Activated CD4-positive, alpha-beta T cell treated with anti-CD3 and anti-CD28 coated beads for 4 hours (primary cell): ENCODE measurements at places on chromosomes 11 and 22.

GRCh38 chr11:125072961-125073590 is 10.0 kb downstream of the SLC37A2 start:
- DNase-seq: no peak

DNA sequence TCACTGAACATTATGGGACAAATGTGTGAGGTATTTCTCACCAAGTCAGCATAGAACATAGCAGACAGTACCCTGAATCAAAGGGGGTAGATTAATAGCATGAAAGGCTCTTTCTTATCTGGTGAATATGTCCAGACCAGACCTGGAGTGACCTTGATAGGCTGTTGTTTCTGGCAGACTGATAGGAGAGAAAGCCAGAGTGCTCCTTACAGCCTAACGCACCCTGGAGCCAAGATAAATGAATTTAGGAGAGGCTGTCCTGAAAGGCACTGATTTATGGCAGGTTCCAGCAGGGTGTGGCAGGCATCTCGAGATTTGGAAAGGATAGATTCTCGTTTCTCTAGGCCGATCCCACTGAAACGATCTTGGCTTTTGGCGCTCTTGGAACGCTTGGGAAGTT is 204.6 kb downstream of the DBX1 start:
- no peak for DNase-seq

- DNase-seq: no peak
Measured at GRCh38 chr11:70551351-70552166, 153.2 kb downstream of the CTTN start.

DNA sequence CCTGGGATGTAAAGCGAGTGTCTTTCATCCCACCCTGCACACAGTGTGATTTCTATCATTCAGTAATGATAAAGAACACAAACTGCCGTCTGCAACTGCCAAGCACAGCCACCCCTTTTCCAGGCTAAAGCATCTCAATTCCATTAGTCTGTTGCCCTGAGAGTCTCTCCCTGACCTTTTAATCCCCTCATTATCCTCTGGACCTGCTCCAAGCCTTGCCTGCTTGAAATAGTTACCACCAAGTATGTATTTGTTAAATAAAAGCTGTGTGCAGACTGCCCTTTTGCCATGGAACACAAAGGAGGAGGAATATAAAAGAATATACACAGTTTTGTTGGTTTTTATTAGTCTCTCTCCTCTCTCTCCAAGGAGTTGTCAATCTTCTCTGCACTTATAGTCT is 13.0 kb downstream of the GRAP2 start:
- DNase-seq: no peak

- no peak for DNase-seq
Measured at GRCh38 chr11:27973851-27974536, 134.0 kb downstream of the KIF18A start.

- no peak for DNase-seq
Measured at GRCh38 chr11:111230122-111230465, 15.4 kb upstream of the POU2AF2 start.

GRCh38 chr22:29073618-29074275 is 912 bp downstream of the KREMEN1 start:
- DNase-seq: peak; percentile 36

DNA sequence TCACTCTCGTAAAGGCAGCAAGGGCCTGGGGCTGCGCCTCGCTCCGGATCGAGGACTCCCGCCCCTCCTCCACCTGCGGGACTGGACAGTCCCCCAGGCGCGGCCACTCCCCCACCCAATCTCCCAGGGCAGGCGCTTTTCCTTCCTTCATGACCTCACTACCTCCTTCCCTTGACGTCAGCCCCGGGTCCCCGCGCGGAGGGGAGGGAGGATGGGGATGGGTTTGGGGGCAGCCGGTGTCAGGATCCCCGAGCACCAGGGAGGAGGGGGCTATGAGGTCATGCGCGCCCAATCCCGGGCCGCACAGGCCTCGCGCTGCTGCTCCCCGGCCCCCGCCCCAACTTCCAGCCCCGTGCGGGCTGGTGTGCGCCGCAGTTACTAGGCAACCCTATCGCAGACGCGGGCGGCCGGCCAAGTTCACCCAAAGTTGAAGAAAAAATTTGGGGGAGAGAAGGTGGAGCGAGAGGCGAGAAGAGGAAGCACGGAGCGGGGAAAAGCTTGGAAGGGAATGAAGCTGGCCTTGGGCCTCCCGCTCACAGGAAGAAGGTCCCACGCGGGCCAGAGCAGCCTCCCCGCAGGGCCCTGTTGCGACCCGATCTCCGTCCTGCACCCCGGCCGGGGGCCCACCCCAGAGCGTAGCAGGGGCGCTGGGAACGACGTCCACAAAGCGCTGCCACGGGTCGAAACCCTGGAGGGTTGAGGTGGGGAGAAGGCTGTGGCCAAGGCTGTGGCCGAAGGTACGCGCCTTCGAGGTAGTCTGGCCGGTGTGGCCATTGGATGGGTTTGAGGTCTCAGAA is 8.3 kb downstream of the WT1 start:
- DNase-seq: no peak

DNA sequence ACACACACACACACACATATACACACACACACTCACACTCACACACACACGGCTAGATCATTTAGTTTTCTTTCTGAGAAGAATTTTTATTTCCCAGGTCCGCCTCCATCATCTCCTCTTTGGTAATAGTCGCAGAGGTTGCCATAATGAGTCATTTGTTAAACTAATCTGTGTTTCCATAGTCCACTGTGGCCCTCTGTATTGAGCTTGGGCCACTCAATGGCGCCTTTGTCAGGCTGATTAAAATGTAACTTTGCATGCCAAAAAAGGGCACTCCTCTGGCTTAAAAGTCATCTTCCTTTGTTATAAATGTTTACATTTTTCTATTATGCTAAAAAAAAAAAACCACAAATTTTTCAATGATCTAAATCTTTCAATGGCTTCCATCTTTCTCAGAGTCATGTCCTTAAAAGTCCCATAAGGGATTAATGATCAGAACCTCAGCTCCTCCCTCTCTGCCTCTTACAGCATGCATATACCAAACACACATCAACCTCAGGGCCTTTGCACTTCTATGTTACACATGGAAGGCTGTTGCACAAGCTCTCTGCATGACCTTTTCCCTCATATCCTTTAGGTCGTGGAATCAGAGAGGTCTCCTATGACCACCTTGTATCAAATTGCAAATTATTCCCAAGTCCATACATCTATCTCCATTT is 35.3 kb downstream of the EHF start:
- DNase-seq: no peak

GRCh38 chr11:65574109-65574810 is 1.6 kb upstream of the EHBP1L1 start:
- peak; percentile 79 for DNase-seq

DNA sequence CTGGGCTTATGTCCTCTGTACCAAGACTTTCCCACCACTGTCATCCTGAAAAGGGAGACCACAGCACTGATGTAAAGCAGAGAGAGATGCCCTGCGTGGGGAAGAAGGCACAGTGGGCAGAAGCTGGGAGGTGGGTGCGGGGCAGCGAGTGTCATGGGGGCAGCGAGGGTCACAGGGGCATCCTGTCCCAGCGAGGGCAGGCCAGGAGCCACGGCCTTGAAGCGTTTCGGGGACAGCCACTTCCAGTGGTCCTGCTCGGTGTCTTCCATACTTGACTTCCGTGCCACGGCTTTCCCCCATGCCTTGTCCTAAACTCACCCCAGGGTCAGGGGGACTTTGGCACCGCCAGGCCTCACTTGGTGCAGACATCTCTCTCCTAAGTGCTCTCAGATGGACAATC is 1121.3 kb downstream of the TBC1D22A start:
- DNase-seq: no peak

GRCh38 chr11:130338667-130339066 is 23.9 kb upstream of the ZBTB44 start:
- no peak for DNase-seq

- DNase-seq: no peak
Measured at GRCh38 chr22:27799015-27799826, 2.3 kb downstream of the MN1 start.

GRCh38 chr22:43159484-43160178 is 8.3 kb downstream of the TSPO start:
- no peak for DNase-seq

GRCh38 chr11:91156041-91156440 is 933.2 kb upstream of the CHORDC1 start:
- DNase-seq: no peak

DNA sequence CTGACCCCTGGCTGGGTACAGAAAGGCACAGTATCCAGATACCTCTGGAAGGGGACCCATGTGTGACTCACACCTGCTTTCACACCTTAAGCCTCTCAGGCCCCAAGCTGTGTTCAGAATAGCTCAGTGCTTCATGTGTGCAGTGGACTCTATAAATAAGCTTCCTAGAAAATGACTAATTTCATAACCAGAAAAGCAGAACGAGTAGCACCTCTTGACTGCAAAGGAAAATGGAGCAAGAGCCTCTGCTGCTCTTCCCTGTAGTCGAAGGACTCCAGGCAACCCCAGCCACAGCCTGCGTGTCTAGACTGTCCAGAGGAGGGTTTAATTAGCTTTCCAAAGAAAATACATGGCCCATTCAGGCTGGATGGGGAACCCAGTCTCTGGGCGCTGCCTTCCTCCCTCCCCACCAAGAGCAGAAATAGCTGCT is 23.1 kb downstream of the PTPN5 start:
- no peak for DNase-seq

DNA sequence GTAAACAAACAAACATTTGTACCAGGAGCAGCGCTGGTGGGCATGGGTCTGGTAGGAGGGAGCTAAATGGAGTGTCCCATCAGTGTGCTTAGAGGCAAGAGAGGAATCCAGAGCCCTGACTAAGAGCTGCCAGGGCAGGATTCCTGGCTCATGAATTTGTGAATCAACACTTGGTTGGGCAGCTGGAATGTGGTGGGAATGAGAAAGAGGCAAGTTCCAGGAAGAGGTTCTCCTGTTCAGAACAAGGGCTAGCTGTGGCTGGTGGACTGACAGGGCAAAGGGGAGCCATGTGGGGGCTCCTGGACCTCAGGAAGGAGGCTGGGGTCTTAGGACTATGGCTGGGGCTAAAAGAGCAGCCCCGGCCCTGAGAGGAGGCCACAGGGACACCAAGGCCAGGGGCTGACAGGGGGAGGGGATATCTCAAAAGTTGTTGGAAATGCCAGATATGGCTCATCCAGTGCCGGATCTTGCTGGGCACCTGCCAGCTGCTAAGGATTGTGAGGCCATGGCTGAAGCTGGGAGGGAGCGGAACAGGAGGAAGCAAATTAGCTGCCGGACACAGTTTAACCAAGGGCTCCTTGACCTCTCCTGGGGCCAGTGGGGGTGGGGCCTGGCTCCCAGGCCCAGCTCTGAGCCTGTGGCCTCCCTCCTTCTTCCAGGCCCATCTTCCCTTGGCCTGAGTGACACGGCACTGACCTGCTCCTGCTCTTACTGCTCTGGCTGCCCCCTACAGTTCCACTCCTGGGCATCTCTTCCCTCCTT is 14.6 kb upstream of the P2RY6 start:
- DNase-seq: no peak

DNA sequence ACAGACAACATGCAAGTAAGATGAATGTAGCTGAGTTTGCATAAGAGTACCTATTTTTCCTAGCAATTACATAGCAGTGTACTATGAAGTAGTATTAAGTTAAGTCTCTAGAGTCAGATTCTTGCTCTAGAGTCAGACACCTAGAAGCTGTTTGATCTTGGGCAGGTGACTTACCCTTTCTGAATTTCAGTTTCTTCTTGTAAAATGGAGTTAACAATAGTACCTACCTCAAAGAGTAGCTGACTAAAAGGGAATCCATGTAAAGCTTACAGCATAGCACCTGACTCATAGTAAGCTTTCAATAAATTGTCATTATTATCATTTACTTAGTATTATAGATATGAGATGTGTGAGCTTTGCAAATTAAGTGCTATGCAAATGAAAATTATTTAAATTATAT is 47.8 kb upstream of the PTPRJ start:
- DNase-seq: no peak

DNA sequence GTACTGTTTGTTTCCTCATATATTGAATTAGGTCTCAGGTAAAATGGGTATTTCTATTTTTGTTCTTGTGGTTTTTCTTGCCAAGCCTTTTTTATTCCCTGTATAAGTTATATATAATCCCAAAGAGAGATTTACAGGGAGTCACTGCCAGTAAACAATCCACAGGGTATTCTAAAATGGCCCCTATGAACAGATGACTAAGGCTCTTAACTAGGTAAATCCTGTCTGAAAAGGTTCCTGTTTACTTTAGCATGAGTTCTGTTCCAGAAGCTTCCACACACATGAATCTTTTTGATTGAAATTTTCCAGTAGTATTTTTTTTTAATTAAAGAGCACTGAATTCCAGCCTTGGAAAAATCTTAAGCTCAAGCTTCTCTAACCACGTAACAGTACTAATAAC is 552.8 kb upstream of the CCDC179 start:
- no peak for DNase-seq

DNA sequence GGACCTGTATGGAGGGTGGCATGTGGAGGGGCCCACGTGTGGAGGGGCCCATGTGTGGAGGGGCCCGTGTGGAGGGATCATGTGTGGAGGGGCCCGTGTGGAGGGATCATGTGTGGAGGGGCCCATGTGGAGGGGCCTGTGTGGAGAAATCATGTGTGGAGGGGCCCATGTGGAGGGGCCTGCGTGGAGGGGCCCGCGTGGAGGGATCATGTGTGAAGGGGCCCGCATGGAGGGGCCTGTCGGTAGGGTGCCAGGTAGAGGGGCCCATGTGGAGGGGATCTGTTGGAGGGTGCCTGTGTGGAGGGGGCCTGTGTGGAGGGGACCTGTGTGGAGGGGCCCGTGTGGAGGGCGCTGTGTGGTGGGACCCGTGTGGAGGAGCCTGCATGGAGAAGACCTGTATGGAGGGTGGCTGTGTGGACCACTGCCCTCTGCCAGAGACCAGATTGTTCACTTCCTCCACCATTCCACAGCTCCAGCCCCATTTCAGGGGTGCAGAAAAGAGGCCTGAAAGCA is 47.0 kb downstream of the IGLL5 start:
- no peak for DNase-seq

GRCh38 chr11:494761-495536 is 12.1 kb downstream of the RNH1 start:
- no peak for DNase-seq

GRCh38 chr11:10567446-10567845 is 1.0 kb downstream of the LYVE1 start:
- DNase-seq: no peak

DNA sequence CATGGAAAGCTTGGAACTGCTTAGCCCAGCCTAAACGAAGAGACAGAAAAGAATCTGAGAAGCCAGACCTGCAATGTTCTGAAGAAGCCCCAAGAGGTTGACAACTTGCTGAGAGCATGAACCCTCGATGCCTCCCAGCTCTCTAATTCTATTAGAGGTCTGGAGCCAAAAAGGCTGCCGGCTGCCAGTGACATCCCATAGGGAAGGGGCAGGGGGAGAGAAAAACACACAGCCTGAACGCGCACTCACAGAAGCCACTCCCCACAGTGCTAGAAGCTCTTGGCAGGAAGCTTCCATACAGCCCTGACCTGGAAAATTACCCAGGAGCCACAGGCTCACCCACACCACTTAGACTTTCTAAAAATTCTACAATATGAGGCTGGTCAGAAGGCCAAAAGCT is 18.3 kb downstream of the POLDIP3 start:
- DNase-seq: no peak

- no peak for DNase-seq
Measured at GRCh38 chr11:61004180-61004611, 32.7 kb downstream of the CD6 start.

GRCh38 chr11:132714859-132715440 is 817.4 kb downstream of the OPCML start:
- no peak for DNase-seq

- no peak for DNase-seq
Measured at GRCh38 chr11:95682552-95682951, 107.0 kb downstream of the FAM76B start.

- no peak for DNase-seq
Measured at GRCh38 chr11:3124821-3125220, 40.3 kb downstream of the OSBPL5 start.
